Mesothelial cell of epicardium (in vitro differentiated cells): ENCODE measurements at places on chromosomes 4 and X. TPM values are rescaled to one million over a fixed set of nuclear protein-coding genes. Genes with fewer than 3 reads are reported as not detected.
A peak's percentile ranks its signal among the peaks of the same experiment; 100 is the strongest.

GRCh38 chr4:48237996-48238645, 31.5 kb downstream of the TEC start:
- no peak for DNase-seq

DNA sequence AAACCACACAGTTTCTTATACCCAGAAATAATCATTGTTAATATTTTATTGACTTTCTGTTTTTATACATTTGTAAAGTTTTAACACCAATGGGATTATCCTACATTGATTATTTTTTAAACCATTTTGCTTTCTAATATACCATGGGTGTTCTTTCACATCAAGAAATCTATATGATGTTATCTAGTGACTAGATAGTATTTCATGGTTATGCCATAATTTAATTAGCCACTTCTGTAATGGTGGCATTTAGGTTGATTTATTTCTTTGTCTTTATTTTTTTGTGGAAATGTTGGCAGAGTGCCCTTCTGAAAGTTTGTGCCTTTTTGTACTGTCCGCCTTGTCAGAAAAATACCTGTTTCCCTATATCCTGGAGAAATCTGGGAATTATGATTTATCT, 193.3 kb downstream of the CEP135 start:
- DNase-seq: no peak

GRCh38 chrX:115408771-115409400, 119.4 kb downstream of the LUZP4 start:
- no peak for DNase-seq

GRCh38 chrX:116801943-116802342, 339.2 kb upstream of the CT83 start:
- no peak for DNase-seq

GRCh38 chr4:158169506-158169905, 3.3 kb downstream of the GASK1B start:
- DNase-seq: no peak

DNA sequence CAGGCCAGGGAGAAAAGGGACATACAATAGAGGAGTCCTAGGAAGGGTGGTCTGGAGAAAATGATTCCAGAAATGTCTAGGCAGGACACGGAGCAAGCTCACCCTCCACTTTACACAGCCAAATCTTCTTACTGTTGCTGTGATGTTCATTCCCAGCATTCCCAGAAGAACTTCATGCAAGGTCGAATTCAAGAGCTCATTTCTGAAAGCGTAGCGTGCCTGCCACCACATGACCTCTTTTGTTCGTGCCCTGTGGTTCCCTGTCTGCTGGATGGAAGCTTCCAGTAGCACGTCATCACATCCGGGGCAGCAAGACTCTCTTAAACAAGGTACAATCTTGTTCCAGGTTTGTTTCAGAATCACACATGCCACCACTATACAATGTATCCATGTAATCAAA, 57.8 kb downstream of the FAM184B start:
- peak; percentile 7 for DNase-seq

- DNase-seq: no peak
Measured at GRCh38 chr4:90718931-90719330, 591.7 kb downstream of the CCSER1 start.

DNA sequence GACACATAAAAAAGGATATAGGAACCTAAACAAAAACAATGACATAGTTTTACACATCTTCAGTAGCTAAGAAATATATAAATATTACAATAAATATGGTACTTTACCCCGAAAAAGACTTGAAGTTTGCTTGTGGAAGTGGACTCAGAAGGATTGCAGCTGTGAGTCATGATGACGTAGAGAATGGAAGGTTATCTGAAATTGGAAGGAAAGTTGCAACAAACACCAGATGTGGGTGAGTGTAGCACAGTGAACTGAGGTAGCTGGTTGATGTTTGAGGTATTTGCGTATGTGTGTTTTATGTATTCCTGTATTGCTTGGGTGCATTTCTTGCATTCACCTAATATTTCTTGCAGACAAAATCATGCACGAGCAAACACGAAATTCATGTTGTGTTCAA, 113.0 kb downstream of the ARX start:
- DNase-seq: no peak

DNA sequence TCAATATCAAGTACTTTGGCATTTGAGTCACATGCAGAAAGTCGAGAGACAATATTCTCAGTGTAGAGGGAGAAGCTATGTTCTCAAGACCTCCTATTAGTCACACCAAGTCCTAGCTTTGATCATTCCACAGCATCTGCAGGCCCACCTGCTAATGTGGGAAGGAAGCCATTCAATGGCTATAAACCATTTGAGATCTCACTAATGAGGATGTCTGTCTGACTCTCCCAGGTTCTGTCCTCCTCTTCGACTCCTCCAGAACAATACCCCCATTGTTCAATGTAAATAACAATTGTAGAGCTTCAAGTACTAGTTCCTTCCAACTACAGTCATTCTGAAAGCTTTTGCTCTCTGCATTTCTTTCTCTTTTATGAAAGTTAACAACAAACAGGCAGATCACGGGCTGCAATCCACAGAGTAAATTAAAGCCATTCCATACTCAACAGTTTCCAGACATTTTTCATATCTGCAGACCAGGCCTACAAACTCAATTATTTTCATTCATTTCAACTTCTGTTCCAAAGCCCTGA, 140.2 kb upstream of the EDNRA start:
- DNase-seq: no peak

- no peak for DNase-seq
Measured at GRCh38 chrX:15200871-15201270, 69.0 kb downstream of the ASB9 start.

- DNase-seq: no peak
Measured at GRCh38 chrX:79408623-79409322, 41.6 kb upstream of the ITM2A start.

- DNase-seq: no peak
Measured at GRCh38 chr4:16617011-16617410, 281.4 kb downstream of the LDB2 start.

- DNase-seq: no peak
Measured at GRCh38 chr4:57234252-57234775, 124.1 kb upstream of the IGFBP7 start.

GRCh38 chr4:150515135-150515534, 66.8 kb upstream of the MAB21L2 start:
- DNase-seq: no peak

DNA sequence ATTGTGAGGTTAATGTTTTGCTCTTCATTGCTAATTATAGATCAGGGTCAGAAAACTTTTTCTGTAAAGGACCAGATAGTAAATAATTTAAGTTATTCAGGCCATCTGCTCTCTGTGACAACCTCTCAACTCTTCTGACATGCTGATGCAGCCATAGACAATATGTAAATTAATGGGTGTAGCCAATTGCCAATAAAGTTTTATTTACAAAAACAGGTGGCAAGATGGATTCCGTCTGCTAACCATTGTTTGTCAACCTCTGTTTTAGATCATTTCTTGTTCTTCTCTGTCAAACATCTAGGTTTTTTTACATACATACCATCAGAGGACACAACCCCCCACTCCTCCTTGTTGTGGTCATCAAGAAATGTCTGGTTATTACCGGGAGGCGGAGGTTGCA, 33.7 kb downstream of the ASB9 start:
- no peak for DNase-seq

GRCh38 chrX:46545111-46546005, at the start of gene ZNF674:
Gene ZNF674 (minus strand): TSS chrX:46545421. CDS start chrX:46542087, 3,334 bp downstream.
- peak; percentile 81 for DNase-seq

DNA sequence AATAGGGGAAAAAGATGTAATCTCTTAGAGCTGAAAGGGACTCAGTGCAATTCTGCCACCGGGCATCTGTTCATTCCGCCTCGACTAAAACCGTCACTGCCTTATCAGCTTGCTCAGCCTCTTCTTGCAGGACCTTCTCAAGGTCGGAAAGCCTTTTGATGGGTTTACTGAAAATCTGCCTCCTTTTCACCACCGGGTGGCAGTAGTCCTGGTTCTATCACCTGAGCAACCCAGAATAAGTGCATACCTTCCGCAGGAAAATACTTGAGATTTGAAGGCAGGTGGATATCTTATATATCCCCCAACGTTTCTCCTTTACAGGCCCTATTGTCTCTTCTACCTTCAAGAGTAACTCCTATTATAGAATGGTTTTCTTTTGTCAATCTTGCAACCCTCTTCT, 103.4 kb upstream of the PAK3 start:
- DNase-seq: peak; percentile 41

- DNase-seq: no peak
Measured at GRCh38 chrX:10749113-10749512, 128.7 kb upstream of the MID1 start.

GRCh38 chrX:68273887-68274286, 159.4 kb downstream of the OPHN1 start:
- no peak for DNase-seq

DNA sequence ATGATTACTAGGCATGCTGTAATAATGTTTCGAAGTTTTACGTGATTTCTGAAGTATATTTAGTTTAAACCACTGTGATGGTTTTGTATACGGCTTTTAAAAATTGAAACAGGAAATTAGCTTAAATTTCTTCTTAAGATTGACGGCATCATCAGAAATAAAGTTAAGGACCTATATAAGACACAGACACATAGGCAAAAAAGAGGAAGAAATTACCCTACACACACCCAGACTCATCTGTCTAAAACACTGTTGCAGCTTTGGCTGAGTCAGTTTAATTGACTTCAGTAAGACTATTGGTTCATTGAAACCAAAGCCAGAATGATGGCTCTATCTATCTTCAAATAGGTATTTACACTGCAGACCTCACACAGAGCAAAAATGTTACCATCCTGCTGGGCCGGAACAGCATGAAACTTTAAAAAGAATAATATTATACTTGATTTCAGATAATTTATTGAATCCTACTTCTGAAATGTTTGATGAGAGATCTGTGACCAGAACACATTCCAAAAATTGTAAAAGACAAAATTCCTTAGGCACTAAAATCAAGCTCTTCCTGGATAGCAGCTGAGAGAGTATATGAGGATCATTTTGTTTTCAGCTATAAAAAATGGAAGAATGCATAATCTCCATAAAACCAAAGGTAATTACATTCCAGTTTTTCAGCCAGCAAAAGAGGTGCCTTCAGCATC, 4.5 kb downstream of the HHIP start:
- no peak for DNase-seq

- no peak for DNase-seq
Measured at GRCh38 chrX:133939655-133940302, 45.6 kb downstream of the GPC3 start.

- no peak for DNase-seq
Measured at GRCh38 chr4:71009890-71010588, 16.6 kb downstream of the DCK start.

GRCh38 chr4:78155616-78156105, 98.5 kb downstream of the FRAS1 start:
- no peak for DNase-seq

DNA sequence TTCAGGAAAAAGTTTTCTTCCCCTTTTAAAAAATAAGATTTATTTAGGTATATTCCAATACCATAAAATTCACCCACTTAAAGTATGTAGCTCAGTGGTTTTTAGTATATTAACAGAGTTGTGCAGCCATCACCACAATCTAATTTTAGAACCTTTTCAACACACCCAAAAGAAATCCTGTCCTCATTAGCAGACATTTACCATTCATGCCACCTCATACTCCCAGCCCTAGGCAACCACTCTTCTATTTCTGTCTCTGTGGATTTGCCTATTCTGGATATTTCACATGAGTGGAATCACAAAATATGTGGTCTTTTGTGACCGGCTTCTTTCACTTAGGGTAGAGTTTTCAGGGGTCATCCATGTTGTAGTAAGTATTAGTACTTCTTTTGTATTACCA, 7.4 kb downstream of the ZNF81 start:
- no peak for DNase-seq

GRCh38 chr4:165379678-165380064, 863 bp downstream of the CPE start:
- no peak for DNase-seq

DNA sequence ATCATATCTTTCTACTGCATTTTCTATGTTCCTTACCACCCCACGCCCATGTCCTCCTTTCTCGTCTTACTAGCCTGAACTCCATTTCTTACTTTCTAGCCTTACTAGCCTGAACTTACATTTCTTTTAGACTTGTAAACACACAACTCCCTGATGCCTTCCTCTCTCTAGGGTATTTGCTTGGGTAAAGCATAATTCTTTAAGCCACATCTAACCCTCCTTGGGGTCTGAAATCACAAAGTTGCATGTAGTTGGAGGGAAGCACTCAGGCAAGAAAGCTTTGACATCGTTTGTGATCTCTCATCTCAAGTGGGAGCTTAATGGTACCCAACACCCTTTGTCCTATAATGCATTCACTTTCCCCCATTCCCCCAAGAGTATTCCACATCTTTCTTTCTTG, 124.4 kb downstream of the SPOCK3 start:
- no peak for DNase-seq

DNA sequence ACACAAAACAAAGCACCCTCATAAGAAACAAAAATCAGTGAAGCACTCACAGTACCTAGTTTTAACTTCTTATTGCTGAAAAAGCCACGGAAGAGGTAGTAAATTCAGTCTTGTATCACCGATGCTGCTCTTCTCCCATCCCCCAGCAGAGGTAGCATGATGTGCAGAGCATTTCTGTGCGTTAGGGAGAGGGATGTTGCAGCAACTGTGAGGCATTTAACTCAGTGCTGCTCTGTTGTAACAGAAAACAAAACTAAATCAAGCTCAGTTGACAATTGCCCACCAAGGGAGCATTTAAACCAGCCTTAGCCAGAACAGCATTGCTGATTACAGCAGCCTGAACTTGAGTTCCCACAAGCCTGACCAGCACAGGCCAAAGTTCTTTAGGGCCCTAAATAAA, 1279.7 kb upstream of the ADGRL3 start:
- no peak for DNase-seq

GRCh38 chrX:87518504-87518903, 902 bp downstream of the KLHL4 start:
- no peak for DNase-seq

- no peak for DNase-seq
Measured at GRCh38 chr4:139142980-139143379, 34.0 kb downstream of the ELF2 start.

GRCh38 chr4:30450474-30450873, 269.7 kb upstream of the PCDH7 start:
- no peak for DNase-seq

DNA sequence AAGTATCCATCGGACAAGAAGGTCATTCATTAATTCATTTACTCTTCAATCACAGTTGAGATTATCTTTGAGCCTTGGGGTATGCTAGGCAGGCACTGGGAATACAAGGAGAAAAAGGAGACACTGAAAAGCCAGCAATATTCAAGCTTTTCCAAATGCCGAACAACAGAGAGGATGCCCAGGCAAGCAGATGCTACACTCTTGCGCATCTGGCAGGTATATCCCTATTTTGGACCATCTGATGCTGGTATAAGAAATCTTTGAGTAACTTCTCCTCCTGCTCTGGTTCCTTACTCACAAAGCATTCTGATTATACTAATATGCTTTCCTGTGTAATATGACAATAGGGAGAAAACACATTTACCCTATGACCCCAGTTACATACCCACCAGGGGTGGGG, 354.9 kb downstream of the CBLL2 start:
- DNase-seq: no peak

Gene CLOCK
- 19.8 to 23.1 TPM (median 22.8 TPM) in 3 replicates for total RNA-seq

Gene BMPR1B
- 2.4 to 3.3 TPM (median 2.6 TPM) in 3 replicates for total RNA-seq

Gene SFRP2
- total RNA-seq: 22.8 to 27.1 TPM (median 23.8 TPM) in 3 replicates

Gene PFKFB1
- 0.83 to 1.1 TPM (median 1.1 TPM) in 3 replicates for total RNA-seq

Gene HSFX4
- total RNA-seq: not detected in 3 replicates

Gene TREX2
- 0.72 to 0.97 TPM (median 0.83 TPM) in 3 replicates for total RNA-seq

Gene NOX1
- not detected in 3 replicates for total RNA-seq

Gene PLA2G12A
- 49.7 to 53.8 TPM (median 51.0 TPM) in 3 replicates for total RNA-seq

Gene HOPX
- total RNA-seq: 2.7 to 3.3 TPM (median 3.1 TPM) in 3 replicates

Gene IDH3G
- total RNA-seq: 49.6 to 55.0 TPM (median 53.5 TPM) in 3 replicates

Gene NLRP2B
- not detected in 3 replicates for total RNA-seq

Gene DCAF12L1
- 0.07 to 0.22 TPM (median 0.11 TPM) in 3 replicates for total RNA-seq

Gene MAGEE2
- not detected in 3 replicates for total RNA-seq
